ENCODE measurements at places on chromosomes 5 and 9.

DNA sequence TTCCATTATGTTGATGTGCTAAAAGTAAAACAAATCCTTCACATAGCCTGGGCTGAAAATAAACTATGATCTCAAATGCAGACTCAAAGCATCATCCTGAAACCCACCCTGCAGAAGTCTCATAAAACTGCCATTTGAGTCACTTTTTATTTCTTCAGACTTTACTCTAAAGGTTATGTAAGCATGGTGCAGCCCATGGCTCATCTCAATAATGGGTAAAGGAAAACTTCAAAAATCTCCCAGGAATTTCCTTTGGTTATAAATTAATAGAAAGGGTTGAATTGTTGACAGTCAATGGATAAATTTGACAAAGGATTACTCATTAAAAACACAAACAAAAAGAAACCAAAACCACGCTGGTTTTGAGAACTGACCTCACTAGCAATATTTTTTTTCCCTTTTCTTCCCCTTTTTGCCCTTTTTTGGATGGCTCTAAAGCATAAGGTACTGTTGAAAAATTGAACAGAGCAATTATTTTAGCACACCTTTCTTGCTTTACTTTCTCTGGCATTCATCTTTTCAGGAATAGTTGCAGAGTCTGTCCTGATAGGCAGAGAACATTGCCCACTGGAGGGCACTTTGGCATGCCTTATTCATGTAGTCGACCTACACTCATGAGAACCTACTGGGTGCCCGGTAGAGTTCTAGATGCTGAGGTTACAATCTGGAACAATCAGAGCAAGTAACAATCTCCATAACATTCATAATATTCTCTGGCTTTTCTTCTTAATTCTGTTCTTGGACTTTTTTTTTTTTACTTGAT lies 191.4 kb downstream of the TMEM167A start:
- DNase-seq, result no peak

DNA sequence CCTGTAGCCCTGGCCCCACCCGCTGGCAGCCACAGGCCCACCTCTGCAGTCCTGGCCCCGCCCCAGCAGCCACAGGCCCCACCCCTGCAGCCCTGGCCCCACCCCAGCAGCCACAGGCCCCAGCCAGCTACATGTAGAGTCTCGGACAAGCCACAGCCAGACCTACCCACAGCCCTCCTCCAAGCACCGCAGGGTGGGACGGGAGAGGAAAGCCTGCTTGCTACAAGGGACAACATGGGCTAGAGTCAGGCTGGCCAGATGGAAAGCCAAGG lies 49.5 kb upstream of the SARDH start:
- peak; percentile 73 for DNase-seq

GRCh38 chr5:174606153-174606552 lies 118.2 kb upstream of the MSX2 start:
- DNase-seq, result no peak

- DNase-seq, result no peak
These were observed 62.8 kb upstream of the STC2 start for GRCh38 chr5:173391031-173391430.

- no peak for DNase-seq
These were observed 700 bp downstream of the SKP2 start for GRCh38 chr5:36152324-36153297.

DNA sequence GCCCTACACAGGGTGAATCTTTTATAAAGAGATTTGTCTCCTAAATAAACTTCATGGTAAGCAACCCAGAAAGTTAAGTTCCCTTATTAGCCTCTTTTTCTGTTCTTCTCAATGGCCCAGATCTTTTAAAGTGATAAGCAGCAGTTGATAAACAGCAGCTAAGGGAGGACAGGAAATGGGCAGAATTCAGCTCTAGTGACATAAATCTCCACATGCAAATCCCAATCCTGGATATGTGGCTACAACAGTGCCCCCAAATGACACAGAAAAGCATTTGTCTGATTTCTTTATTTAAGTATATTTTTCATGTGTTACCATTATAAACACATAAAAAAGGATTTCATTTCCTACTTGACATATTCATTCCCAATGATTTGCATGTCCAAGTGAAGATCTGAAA lies 199.0 kb downstream of the DTWD2 start:
- DNase-seq, result no peak

DNA sequence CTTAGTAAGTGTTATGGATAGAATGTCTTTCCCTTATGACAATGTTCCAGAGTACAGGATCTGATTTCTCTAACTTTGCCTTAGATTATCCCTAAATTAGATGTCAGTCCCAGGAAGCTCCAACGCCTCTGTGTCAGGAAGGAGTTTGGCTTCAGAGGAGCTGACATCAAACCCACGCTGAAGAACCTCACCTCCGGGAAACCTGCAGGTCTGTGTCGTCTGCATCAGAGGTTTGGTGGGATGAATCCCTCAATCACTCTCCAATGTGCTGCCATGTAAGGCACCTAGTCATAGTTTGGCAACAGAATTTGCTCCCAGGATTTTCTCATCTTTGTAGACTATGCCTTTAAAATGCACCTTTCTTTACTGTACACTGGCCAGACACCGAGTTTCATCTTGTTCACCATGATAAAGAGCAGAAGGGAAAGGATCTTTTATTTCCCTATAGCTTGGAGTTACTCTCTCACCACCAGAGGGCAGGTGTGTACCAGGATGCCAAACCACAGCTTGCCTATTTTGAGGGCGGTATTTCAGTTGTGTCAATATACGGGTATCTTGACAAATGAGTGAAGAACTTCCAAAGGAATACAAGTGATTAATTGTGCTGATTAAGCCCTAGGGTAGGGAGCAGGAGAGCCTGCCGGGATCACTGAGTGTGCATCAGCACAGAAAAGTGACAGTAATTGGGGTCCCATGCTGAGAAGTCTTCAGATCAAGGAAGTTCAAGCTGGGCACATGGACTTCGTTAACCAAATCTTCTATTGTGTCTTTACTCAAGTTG lies 23.4 kb downstream of the MINAR2 start:
- DNase-seq, result peak; percentile 70

GRCh38 chr9:133155156-133155555 lies 8.6 kb downstream of the GBGT1 start:
- no peak for DNase-seq

DNA sequence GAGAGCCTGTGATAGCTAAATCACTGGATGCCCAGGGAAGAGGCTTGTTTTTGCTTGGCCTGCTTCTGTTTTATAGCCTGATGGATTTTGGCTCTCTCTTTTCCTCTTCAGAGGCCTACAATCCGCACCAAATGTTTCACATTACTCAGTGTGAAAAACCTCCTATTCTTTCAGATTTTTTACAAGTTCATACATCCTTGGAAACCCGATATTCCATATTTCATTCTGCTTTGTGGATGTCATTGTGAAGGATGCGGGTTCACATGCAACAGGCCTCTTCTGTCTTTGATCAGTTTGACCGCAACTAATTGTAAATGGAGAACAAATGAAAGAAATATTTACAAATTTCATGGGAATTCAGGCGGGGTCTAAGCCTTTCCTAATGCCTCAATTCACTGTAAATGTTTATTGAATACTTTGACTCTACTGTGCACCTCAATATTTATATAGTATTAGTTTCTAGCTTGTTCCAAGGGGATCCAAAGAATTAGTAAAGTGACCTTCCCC lies 269.9 kb downstream of the DMRT2 start:
- no peak for DNase-seq

DNA sequence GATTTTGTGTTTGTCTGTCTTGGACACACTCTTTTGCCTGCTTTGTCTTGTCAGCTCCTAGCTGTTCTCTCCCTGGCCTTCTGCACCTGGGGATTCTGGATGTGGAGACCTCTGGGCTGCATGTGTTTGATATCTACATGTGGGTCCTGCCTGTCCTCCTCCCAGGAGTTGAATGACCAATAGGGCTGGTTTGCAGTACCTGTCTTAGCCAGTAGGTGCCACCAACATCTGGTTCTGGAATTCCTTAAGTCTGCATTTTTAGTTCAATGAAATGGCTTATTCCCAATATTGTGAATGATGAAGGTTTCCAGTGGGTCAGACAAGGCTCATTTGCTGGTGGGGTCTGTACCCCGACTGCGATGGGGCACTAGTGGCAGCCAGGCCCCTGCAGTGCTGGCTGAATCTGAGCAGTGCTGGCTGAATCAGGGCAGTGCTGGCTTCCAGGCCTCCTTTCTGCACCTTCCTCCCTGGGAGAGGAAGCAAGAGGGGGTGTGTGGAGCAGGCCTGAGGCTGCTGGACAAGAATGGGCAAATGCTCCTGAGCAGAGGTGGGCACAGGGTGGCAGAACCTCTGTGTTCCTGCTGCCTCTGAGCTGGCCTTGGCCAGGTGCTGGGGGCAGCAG lies 73.3 kb downstream of the RXRA start:
- DNase-seq, result no peak

DNA sequence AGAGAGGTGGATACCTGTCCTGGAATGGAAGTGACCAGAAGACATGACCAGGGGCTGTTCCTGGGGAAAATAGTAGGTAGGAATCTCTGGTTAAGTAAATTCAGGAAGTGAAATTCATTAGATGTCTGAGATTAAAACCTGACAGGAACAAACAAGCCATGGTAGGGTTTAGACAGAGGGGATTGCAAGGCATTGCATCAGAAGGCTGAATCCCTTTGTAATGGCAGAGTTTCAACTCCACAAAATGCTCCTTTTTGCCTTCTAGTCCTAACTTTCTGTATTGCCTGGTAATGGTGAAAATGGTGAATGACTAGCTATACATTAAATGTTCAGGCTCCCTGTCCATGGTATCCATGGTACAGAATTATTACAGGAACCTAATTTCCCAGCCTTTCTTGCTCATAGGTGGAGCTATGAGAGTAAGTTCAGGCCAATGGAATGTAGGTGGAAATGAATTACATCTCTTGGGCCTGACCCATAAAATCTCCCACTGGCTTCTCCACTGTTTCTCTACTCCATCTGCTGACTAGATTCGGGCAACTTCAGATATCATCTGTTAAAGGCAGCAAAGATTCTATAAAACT lies 113.4 kb upstream of the CNTLN start:
- no peak for DNase-seq

DNA sequence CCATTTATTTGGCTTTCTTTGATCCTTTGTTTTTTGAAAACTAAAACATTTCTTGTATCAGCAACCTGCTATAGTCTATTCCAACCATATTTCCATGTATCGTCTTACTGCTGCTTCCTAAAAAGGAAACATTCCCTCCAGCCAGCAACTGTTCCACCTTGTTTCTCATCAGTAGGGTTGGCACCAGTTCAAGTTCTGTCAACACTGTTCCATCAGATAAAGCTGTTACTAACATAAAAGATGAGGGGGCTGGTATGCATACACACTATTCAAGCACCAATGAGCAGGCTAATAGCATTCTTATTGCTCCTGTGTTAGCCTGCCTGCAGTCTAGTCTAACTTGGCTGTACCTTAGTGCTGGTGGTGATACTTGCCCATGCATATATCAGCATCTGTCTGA lies 178.3 kb downstream of the CWC27 start:
- DNase-seq, result no peak

GRCh38 chr5:118095115-118095514 lies 893.2 kb downstream of the DTWD2 start:
- no peak for DNase-seq

- no peak for DNase-seq
These were observed 14.1 kb downstream of the TRIM7 start for GRCh38 chr5:181190711-181191525.

DNA sequence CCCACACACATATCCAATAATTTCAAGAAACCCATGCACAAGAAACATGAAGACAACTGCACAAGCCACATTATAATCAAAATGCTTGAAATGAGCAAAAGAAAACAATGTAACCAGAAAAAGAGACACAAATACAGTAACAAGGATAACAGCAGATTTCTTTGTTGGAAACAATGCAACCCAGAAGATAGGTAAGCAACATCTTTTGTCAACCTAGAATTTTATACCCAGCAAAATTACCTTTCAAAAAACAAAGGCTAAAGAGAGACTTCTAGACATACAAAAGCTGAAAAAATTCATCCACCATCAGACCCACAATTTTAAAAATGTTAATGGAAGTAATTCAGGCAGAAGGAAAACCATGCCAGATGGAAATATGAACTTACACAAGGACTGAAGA lies 5.0 kb upstream of the COL23A1 start:
- DNase-seq, result no peak

GRCh38 chr5:159412284-159413046 lies 82.2 kb upstream of the IL12B start:
- DNase-seq, result no peak

- DNase-seq, result no peak
These were observed 38.8 kb upstream of the ANKRD33B start for GRCh38 chr5:10525124-10525495.

DNA sequence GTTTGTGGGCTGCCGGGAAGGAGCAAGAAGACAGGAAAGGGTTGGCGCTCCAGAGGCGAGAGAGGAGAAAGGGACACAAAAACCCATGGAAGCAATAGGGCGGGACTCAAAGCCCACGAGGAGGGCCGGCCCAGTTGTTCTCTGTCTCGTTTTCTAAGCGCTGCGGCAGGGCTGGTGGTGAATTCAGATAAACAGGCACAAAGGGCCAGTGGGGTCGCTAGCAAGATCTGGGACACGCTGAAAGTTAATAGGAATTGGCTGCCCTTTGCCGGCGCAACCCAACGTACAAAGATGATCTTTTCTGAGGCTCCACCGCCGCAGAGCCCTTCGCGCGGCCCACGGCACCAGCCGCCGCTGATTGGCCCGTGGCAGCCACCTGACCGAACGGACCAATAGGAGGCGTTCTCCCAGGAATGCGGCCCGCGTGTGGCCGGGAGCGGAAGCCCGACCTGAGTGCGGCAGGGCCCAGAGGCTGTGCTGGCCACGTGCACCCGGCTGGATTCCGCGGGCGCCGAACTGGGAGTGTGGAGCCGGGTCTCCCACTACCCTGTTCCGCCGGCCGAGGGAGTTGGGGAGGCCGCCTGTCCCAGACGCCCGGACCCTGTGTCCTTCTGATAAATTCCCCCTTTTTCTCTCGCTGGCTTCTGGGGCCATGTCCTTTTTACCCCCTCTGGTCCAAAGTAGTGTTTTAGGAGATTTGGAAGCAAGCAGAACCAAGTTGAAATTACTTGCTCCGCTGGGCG lies 16.8 kb upstream of the NSD1 start:
- no peak for DNase-seq

GRCh38 chr9:78097541-78097940 lies 65.9 kb upstream of the GNAQ start:
- DNase-seq, result no peak

- no peak for DNase-seq
These were observed 80.4 kb upstream of the ADAMTSL1 start for GRCh38 chr9:18393340-18394130.

All from H1 (cell line).